WTC11 (cell line): ENCODE measurements at places on chromosomes 4 and X. TPM values are rescaled to one million over a fixed set of nuclear protein-coding genes. Genes with fewer than 3 reads are reported as not detected.

The FRG2 gene
- total RNA-seq, result not detected in 3 replicates

- no peak for DNase-seq
These were observed 848 bp downstream of the RAB9A start for GRCh38 chrX:13689741-13690211.

DNA sequence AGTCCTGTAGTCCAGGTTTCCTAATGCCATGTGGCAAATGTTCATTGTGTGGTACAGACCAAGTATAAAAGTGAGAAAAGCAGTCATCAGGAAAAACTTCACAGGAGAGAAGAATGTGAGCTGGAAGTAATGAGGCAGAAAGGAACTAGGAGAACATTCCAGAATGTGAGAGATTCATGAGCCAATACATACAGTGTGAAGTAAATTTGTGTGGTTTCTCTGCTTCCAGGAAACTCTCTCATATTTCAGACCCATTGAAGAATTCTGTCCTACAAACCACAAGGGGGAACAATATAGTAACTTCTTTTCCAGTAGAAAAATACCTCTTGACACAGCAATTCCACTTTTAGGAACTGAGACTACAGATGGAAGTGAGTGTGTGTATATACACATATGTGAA is 136.5 kb downstream of the RNF150 start:
- DNase-seq, result no peak

DNA sequence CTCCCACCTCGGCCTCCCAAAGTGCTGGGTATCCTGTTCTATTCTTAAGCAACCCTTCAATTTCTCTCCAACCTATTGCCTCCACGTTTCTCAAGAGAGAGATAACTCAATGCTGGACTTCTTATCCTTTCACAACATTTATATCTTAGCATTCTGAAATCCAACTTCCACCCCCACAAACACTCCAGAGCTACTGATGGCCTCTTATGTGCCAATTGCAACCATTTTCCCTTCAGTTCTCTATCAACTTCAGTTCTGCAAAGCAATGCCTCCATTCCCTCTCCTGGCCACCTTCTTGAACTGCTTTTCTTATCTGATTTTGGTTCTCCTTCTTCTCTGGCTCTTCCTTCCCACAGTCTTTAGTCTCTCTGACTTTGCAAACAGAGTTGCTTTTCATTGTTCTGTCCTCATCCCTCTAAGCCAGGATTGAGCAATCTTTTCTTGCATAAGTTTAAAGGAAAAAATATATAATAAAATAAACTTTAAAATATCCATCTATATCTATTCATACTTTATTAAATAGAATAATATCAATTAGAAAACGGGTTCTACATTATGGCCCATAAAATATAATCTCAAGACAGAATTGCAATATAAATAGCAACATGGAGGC is 3.6 kb upstream of the STBD1 start:
- DNase-seq, result no peak

The C4orf51 gene
- total RNA-seq, result 7.8 to 15.4 TPM (median 8.6 TPM) in 3 replicates

GRCh38 chrX:17098516-17099247 is 152.2 kb downstream of the REPS2 start:
- no peak for DNase-seq

DNA sequence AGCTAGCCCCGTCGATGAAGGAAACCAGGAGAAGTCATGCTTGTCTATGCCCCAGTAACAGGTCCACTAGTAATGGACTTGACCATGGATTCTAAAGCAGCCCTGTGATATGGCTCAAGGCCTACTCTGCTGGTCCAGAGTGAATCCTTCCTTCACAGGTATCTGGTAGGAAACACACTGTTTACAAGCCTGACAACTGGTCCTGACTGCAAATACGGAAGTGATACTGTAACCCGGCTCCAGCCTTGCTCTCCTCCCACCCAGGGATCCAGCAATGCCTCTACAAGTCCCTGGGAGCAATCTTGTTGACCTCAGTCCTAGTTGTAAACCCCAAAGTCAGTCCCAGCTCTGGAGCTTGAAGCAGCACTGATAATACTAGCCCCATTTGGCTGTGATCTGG is 239.2 kb upstream of the GRID2 start:
- no peak for DNase-seq

The FANCB gene
- 12.3 to 13.2 TPM (median 13.2 TPM) in 3 replicates for total RNA-seq

The IL13RA2 gene
- total RNA-seq, result not detected in 3 replicates

The ADGRL3 gene
- total RNA-seq, result 8.7 to 9.8 TPM (median 9.7 TPM) in 3 replicates

GRCh38 chr4:2259541-2260343 is 2.2 kb downstream of the MXD4 start:
- peak; percentile 9 for DNase-seq

- peak; percentile 6 for DNase-seq
These were observed 2.2 kb downstream of the GPR78 start for GRCh38 chr4:8582436-8582835.

The PCGF3 gene
- total RNA-seq, result 59.2 to 65.7 TPM (median 62.8 TPM) in 3 replicates

The OCIAD2 gene
- total RNA-seq, result 82.7 to 103 TPM (median 91.3 TPM) in 3 replicates
